ENCODE measurements at places on chromosomes 1 and 21.
A peak's percentile ranks its signal among the peaks of the same experiment; 100 is the strongest.

DNA sequence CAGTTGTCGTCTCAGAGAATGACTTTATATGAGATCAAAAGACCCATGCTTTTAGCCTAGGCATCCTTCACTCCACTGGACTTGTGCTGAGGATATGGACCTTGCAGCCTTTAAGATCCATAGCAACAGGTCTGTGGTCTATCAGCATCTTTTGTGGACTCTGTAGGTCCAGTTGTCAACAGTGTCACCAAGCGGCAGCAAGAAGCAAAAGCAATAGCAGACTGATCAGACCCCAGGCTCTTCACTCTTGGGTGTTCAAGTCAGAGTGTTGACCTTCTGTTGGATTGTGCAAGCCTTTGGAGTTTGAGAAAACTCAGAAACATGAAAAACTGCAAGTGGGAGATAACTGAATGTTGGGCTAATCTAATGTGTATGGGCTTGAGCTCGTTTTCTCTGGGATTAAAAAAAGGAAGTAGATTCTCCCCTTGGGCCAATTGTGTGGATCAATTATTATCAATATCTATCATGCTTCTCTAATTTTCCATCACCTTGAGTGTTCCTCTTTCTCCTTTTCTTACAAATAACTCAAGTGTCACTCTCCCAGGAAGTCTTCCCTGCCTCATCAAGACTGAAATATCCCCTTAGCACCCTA, 144.2 kb downstream of the LYPLAL1 start:
- no peak for DNase-seq

DNA sequence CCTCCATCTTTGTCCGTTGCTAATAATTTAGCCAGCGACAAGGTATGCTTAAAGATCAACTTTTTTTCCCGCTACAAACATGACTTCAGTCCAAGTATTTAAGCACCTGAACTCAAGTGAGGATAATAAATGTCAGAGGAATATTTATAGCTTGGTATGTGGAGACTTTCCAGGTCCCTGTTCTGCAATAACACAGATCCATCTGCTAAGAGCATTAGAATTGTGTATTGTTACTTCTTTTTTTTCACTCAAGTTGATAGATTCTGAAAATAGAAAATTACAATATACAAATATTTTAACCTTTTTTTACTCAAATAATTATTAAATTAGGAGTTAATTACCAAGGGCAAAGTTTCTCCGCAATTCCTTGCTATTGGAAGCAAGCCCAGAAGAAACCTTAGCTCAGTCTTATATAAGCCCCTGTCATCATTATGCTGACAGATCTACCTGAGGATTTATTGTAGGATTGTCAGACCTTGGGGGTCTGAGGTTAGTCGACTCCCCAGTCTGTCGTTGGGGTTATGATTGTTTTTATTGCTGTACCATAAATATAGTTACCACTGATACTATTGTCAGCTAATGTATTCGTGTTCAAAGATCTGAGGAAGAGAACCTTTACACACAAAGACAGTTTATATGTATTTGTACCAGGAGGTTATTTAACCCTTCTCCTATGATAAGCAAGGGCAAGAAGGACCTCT, 337.9 kb downstream of the TBX15 start:
- no peak for DNase-seq

DNA sequence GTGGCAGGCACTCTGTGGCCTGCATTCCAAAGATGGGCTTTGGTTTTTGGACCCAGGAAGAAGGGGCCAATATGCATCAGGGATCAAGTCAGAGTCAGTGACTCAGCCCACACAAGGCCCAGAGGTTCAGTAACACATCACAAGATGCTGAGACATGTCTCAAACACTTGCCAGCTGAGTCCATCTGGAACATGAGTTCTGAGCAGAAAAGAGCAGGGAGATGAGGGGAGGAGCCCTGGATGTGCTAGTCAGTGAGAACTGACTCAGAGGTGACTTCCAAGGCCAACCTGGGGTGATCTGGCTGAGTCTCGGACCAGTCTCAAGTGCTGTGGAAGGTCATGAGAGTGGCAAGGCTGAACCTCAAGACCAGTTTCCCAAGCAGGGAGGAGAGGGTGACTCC, 150.1 kb downstream of the CDC7 start:
- peak; percentile 82 for DNase-seq

DNA sequence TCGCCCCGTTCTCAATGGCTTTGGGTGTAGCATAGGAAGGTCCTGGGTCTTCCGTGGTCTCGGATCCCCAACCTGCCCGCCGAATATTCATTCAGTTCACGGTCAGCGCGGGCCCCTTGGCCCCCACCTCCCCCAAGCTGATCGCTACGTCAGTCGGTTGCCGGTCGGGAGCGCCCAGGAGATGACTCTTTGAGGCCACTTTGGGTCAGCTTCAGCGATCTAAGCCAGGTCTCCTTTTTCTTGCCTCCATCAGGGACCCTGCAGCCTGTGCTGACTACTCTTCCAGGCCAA, 12.8 kb downstream of the HLX start:
- no peak for DNase-seq

DNA sequence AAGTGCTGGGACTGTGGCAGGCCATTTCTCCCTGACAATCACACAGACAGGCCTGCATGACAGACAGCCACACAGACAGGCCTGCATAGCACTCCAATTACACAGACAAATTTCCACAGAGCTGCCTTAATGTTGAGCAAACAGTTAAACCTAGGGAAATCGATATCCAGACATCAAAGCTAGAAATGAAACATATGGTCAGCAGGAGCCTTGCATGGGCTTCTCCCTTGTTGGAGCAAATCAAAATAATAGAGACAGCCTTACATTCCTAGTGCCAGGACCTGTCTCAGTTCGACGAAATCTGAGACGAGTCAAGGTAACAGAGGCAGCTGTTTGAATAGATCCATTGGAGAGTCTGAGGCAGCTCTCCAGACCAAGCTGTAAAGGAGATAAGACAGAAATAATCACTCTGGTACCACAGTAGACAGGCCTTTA, 42.4 kb downstream of the OLFML3 start:
- no peak for DNase-seq

DNA sequence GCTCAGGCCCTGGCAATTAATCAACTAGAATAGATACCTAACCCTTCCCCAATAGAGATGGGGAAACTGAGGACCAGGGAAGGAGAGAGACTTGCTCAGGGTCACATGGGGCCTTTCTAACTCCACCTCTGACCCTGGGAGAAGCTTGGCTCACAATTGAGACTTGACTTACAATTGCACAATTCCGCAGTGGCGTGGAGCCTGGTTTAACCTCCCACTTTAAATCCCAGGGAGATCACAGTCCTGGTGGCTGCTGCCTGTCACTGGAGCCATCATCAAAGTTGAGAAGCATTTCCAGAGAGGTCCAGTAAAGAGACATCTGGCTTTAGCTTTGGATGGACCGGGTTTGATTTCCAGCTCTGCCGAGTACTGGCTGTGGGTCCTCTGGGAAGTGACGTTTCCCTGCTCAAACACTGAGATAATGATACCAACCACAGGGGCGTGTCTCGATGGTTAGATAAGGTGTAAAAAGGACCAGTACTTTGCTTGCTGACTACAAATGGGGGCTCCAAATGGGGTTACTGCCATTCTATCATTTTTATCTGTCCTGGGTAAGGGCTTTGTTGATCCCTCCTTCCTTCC, 39.3 kb downstream of the TRIM62 start:
- DNase-seq = no peak

- no peak for DNase-seq
Observed at GRCh38 chr1:209368864-209369598, 214.5 kb upstream of the CAMK1G start.

- DNase-seq = no peak
Observed at GRCh38 chr1:106554294-106554693, 502.2 kb upstream of the PRMT6 start.

- no peak for DNase-seq
Observed at GRCh38 chr1:168301664-168302320, 21.1 kb downstream of the TBX19 start.

GRCh38 chr21:45454060-45454925, 49.3 kb downstream of the COL18A1 start:
- no peak for DNase-seq

- DNase-seq = no peak
Observed at GRCh38 chr1:182101415-182102042, 40.0 kb upstream of the ZNF648 start.

DNA sequence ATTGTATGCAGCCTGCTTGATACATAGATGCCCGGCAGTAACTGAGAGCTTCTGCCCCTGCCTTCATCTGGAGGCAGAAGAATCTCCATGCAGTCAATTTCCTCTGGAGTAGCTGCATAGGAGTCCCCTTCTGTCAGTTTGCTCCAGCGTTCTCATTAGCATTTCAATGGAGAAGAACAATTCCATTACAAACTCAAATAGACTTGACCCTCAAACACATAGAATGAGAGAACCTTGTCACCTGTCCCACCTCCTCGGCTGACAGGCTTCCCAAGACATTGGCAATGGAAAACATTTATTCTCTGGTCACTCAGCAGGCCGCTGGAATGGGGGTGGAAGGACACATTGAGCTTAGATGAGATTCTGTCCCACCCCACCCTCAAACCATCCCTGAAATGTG, 45.6 kb upstream of the TMEM51 start:
- DNase-seq = no peak

- DNase-seq = peak; percentile 75
Observed at GRCh38 chr1:116853680-116854402, 55.9 kb upstream of the PTGFRN start.

- DNase-seq = no peak
Observed at GRCh38 chr1:211335522-211336157, 9.0 kb downstream of the TRAF5 start.

- DNase-seq = no peak
Observed at GRCh38 chr1:157438146-157438545, 114.2 kb downstream of the FCRL5 start.

GRCh38 chr1:228903434-228904071, 168.3 kb downstream of the RHOU start:
- DNase-seq = no peak

DNA sequence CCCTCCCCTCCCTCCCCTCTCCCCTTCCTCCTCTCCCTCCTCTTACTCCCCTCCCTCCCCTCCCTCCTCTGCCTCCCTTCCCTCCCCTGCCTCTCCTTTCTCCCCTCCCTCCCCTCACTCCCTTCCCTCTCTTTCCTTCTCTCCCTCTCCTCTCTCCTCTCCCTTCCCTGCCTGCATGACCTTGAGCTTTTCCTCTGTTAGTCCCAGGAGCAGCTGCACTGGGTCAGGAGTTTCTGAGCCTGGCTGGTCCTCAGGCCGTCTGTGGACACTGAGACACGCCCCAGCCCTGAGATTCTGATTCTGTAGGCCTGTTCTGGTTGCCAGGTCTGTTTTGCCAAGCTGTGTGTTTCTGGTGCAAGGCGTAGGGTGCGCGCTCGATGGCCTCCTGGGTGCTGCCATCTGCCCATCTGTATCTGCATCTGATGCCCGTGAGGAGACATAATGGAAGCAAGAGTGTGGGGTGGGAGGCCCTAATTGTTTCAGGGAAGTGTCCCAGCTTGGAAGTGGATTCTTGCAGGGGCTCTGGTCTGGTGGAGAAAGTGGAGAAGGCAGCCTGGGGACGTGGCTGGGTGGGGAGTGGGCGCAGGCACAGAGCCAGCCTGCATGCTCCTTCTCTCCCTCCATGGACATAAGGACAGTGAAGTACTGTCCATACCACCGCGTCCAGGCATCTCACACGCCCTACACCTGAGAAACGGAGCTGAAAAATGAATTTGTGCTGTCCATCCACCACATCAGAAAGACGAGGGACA, 97.2 kb downstream of the WDR4 start:
- no peak for DNase-seq

DNA sequence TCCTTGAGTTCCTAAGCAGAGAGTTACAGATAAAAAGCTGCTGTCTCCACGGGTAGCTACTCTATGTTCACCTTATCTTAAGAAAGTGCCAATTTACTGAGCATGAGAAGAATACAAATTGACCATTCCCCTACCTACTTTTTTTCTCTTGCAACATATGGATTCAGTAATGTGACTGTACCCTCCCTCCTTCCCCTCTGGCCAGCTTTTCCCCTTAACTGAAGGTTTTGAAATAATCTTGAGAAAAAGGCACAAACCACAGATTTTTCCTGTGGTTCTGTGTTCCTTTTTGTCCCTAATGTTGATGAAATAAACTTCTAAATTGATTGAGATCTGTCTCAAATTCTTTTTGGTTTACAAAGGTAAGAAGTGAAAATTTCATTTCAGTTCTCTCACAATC, 2.6 kb upstream of the CD2 start:
- DNase-seq = no peak

- DNase-seq = no peak
Observed at GRCh38 chr1:163443863-163444262, 122.1 kb downstream of the NUF2 start.

- DNase-seq = no peak
Observed at GRCh38 chr1:29439615-29440014, 203.3 kb downstream of the PTPRU start.

GRCh38 chr1:221289103-221289502, 409.9 kb downstream of the HLX start:
- DNase-seq = no peak

GRCh38 chr1:226643177-226643576, 94.6 kb downstream of the STUM start:
- DNase-seq = no peak

GRCh38 chr1:213676736-213677135, 311.0 kb upstream of the PROX1 start:
- DNase-seq = no peak

- DNase-seq = no peak
Observed at GRCh38 chr1:244552336-244552735, 91.3 kb downstream of the CATSPERE start.

DNA sequence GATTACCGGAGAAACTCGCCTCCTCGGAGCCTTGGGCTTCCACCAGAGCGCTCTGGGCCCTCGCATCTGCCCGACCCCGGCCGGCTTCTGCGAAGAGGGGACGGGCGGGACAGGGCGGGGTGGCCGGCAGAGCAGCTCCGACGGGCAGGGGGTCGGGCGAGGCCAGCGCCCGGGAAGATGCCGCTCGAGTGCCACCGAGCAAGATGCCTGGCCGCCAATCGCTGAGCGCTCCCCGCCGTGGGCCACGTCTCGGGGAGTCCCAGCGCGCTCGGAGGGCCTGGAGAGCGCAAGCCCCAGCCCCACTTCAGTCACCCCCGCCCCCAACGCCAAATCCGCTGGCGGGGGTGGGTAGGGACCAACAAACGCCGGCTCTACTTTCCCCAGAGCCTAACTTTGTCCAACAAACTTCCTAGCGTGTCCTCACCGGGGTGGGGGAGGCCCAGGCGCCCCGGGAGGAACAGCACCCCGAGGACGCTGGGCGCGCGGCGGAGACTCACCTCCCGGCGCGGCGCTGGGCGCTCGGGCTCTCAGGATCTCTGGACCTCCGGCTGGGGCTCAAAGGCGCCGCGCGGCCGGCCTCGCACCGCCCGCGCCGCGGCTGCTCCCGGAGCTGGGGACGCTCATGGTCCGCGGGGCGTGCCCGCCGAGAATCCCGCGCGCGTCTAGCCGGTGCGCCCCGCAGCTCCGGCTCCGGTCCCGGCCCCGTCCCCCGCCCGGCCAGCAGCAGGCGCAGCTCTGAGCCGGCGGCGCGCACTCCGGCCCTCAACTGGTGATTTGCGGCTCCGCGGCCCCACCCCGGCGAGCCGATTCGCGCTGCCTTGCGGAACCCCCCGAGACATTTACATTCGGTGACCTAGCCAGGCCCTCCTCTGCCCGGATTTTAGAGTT, at the start of gene BCAR3:
Gene BCAR3, minus strand, starts transcription at position 737 of the 888 bp plus-strand sequence. CDS start 6,907 bp downstream, outside the sequence.
- DNase-seq = no peak

Measured in brain pericyte (primary cell).